ENCODE measurements at places on chromosomes 5 and 9.

GRCh38 chr5:168073991-168074800 lies 217.2 kb upstream of the WWC1 start:
- H3K4me1 ChIP-seq, result no peaks in the 10 kb centered on the region
- H3K36me3 ChIP-seq, result no peaks in the 10 kb centered on the region
- no peak for DNase-seq

- peaks cover 3% of the 10 kb centered on the region for H3K4me1 ChIP-seq
- DNase-seq, result no peak
- H3K4me3 ChIP-seq, result no peak overlapping the region
- no peaks in the 10 kb centered on the region for H3K27me3 ChIP-seq
These were observed 94.8 kb downstream of the AOPEP start for GRCh38 chr9:94821098-94821887.

GRCh38 chr9:21812946-21813568 lies 10.6 kb downstream of the MTAP start:
- H3K4me1 ChIP-seq, result no peaks in the 10 kb centered on the region
- DNase-seq, result peak; percentile 60
- no peak overlapping the region for H3K27ac ChIP-seq
- no peaks in the 10 kb centered on the region for H3K27me3 ChIP-seq

DNA sequence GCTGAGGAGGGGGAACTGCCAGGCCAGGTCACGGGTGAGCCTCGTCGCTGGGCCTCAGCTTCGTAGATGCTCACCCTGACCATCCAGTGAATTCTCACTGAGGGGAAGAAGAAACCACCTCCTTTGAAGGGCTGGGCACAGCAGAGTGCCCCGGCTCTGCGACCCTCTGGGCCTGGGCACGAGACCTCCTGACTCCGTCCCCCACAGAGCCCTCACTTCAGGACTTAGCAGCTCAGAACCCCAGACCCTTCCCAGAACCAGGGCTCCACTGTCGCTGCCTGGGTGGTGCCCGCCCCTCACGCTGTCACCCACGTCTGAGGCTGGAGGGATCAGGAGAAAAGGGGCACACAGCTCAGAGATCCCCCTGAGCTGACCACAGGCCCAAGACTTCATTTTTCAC lies 34.3 kb upstream of the TMEM250 start:
- no peaks in the 10 kb centered on the region for H3K36me3 ChIP-seq
- DNase-seq, result no peak
- no peaks in the 10 kb centered on the region for H3K27me3 ChIP-seq
- H3K4me3 ChIP-seq, result no peak overlapping the region
- peaks cover 11% of the 10 kb centered on the region for H3K4me1 ChIP-seq

- H3K36me3 ChIP-seq, result no peaks in the 10 kb centered on the region
- no peaks in the 10 kb centered on the region for H3K4me1 ChIP-seq
- no peaks in the 10 kb centered on the region for H3K27me3 ChIP-seq
- H3K27ac ChIP-seq, result no peak overlapping the region
- no peak for DNase-seq
These were observed 151.2 kb upstream of the KIF2A start for GRCh38 chr5:62154758-62155157.

DNA sequence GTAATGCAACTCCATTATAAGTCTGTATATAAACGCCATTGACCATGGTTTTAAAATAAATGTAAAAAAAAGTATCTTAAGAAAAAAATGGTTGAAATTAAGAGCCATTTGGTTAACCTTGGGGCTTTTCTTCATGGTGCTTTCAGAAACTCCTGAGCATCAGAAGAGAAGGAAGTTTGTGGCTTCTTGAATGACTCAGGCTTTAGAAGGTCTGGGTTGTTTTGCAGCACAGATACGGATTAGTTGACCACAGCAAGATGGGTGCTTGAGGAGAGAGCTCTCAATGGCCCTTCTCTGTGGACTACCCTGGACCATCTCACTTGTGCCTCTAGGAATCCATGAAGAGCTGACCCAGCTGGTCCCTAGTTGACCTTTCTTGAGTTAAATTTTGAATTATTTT lies 189.5 kb downstream of the TMEM38B start:
- DNase-seq, result no peak
- no peak overlapping the region for H3K27ac ChIP-seq
- no peaks in the 10 kb centered on the region for H3K4me1 ChIP-seq
- no peaks in the 10 kb centered on the region for H3K36me3 ChIP-seq
- no peak overlapping the region for H3K4me3 ChIP-seq

DNA sequence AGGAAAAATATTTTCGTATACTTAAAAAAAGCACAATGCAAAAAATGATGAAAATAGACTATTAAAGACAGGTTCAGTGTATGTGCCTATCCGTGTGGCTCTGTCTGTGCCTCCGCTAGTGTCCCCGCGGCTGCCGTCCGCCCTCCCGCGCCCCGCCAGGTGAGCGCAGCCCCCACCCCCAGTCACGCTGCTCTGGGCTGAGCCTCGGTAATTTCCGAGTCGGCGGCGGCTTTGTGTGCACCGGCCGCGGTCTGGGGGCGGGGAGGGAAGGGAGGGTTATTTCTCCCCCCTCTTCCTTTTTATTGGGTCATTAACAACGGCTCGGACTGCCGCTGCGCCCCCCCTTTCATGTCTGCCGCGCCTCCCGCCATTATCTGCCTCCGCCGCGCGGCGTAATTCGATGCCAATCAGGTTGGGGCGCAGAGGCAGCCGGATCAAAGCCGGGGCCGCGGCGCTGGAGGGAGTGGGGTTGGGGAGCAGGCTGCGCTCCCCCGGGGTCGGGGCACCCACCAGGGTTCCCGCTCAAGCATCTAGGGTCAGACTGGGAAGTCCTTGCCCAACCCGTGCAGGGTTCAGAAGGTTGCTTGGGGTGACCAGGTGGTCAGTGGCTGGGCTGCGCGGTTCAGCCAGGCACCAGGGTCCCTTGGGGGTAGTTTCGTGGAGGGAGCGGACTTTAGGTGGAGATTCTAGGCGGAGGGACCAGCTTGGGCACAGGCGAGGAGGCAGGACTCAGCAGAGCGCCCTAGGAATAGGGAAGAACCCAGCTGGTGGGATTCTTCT lies 39.5 kb upstream of the PSD2 start:
- H3K27ac ChIP-seq, result no peak overlapping the region
- no peak for DNase-seq
- H3K4me3 ChIP-seq, result peak overlapping the region; percentile 27
- peaks cover 25% of the 10 kb centered on the region for H3K27me3 ChIP-seq
- H3K4me1 ChIP-seq, result 0 out of 2 replicates have a peak, but pooled peaks cover 2% of the 10 kb centered on the region
- H3K36me3 ChIP-seq, result no peaks in the 10 kb centered on the region

DNA sequence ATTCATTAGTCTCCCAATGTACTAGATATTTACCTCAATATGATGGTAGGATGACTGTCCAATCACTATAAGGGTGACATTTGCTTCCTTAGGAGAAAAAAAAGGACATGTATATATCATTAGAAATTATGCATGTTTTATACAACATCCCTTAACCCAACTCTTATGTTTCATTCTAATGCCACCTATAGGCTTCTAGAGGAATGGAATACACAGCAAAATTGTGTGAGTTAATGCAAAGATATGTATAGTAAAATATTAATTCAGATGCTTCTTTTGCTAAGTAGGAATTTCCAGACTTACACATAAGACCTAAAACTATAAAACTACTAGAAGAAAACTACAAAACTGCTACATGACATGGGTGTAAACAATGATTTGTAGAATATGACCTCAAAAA lies 3.5 kb downstream of the PRXL2C start:
- no peak overlapping the region for H3K4me3 ChIP-seq
- DNase-seq, result no peak
- H3K4me1 ChIP-seq, result 0 out of 2 replicates have a peak, but pooled peaks cover 2% of the 10 kb centered on the region
- no peak overlapping the region for H3K27ac ChIP-seq
- no peaks in the 10 kb centered on the region for H3K27me3 ChIP-seq

- H3K4me1 ChIP-seq, result no peaks in the 10 kb centered on the region
- H3K36me3 ChIP-seq, result no peaks in the 10 kb centered on the region
- DNase-seq, result no peak
These were observed 31.9 kb upstream of the TARS1 start for GRCh38 chr5:33408816-33409215.

GRCh38 chr5:65076251-65076869 lies 307.6 kb downstream of the CWC27 start:
- H3K36me3 ChIP-seq, result no peaks in the 10 kb centered on the region
- 0 out of 2 replicates have a peak, but pooled peaks cover 1% of the 10 kb centered on the region for H3K4me1 ChIP-seq
- peak; percentile 39 for DNase-seq
- no peak overlapping the region for H3K4me3 ChIP-seq
- H3K27ac ChIP-seq, result no peak overlapping the region

- H3K4me3 ChIP-seq, result no peak overlapping the region
- H3K36me3 ChIP-seq, result no peaks in the 10 kb centered on the region
- H3K27me3 ChIP-seq, result no peaks in the 10 kb centered on the region
- no peaks in the 10 kb centered on the region for H3K4me1 ChIP-seq
- DNase-seq, result no peak
These were observed 94.4 kb downstream of the MTREX start for GRCh38 chr5:55402199-55402598.

DNA sequence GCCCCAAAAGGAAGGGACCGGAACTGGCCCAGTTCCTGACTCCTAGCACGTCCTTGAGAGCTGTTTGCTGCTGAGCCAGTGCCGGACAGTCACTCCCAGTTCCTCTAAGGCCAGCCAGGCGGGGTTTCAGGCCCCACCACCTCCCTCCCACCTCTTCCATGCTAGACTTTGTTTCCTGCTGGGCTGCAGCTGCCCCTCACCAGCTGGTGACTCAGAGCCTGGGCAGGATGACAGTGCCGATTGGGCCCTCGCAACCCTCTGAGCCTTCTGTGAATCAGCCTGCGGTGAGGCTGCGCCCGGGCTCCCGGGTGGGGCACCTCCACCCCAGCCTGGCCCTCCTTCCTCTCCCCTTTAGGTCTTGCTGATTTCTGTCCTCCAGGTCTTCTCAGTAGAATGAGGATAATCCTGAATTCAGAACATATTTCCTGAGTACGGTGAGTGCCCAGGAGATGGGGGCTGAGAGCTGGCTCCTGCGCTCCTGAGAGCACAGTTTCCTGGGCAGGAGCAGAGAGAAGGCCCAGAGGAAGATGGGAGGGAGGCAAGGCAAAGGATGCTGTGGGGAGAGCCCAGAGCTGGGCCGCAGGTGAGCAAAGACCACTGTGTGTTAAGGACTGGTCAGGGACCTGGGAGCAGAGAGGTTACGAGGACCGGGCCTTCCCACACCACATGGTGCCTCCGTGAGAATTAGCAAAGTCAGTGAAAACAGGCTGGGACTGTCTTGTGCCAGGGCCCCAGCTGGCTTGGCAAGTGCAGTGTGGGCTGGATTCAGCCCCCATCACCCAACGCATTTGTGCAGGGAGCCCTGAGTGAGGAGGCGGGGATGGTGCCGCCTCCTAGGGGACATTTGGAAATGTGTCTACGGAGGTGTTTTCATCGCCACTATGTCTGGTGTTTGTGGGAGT lies 32.9 kb upstream of the STXBP1 start:
- H3K4me3 ChIP-seq, result no peak overlapping the region
- no peak overlapping the region for H3K27ac ChIP-seq
- peaks cover 4% of the 10 kb centered on the region for H3K4me1 ChIP-seq
- H3K27me3 ChIP-seq, result no peaks in the 10 kb centered on the region
- H3K36me3 ChIP-seq, result no peaks in the 10 kb centered on the region

- DNase-seq, result no peak
- no peak overlapping the region for H3K4me3 ChIP-seq
- peaks cover 5% of the 10 kb centered on the region for H3K4me1 ChIP-seq
- H3K27ac ChIP-seq, result no peak overlapping the region
- no peaks in the 10 kb centered on the region for H3K36me3 ChIP-seq
These were observed 43.2 kb upstream of the IER5L start for GRCh38 chr9:129221233-129221632.

GRCh38 chr5:102341681-102342288 lies 45.7 kb upstream of the SLCO4C1 start:
- H3K27ac ChIP-seq, result no peak overlapping the region
- DNase-seq, result no peak
- H3K27me3 ChIP-seq, result no peaks in the 10 kb centered on the region
- no peaks in the 10 kb centered on the region for H3K36me3 ChIP-seq
- H3K4me1 ChIP-seq, result no peaks in the 10 kb centered on the region

- H3K4me3 ChIP-seq, result no peak overlapping the region
- no peaks in the 10 kb centered on the region for H3K36me3 ChIP-seq
- H3K27ac ChIP-seq, result no peak overlapping the region
- DNase-seq, result no peak
- no peaks in the 10 kb centered on the region for H3K4me1 ChIP-seq
- no peaks in the 10 kb centered on the region for H3K27me3 ChIP-seq
These were observed 4.2 kb downstream of the NMUR2 start for GRCh38 chr5:152400846-152401245.

DNA sequence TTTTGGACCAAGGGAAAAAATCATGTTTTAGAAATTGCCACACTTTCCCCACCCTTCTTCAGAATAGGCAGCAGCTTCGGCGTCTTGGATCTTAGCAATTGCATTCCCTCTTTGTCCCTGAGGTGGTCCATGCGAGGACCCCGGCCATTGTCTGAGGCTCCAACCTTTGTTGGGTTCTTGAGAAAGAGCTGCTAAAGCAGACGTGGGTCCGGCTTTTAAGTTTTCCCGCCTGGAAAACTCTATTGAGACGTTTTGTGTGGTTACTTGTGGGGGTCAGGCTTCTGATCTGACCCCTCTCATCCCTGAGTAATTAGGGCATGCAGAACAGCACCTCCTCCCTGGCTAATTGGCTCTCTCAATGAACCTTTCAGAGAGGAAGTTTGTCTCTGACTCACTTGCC lies 509.6 kb upstream of the TNC start:
- H3K36me3 ChIP-seq, result no peaks in the 10 kb centered on the region
- H3K27me3 ChIP-seq, result no peaks in the 10 kb centered on the region
- DNase-seq, result no peak
- H3K4me3 ChIP-seq, result no peak overlapping the region
- peaks cover 1% of the 10 kb centered on the region for H3K4me1 ChIP-seq

- no peak overlapping the region for H3K4me3 ChIP-seq
- H3K27ac ChIP-seq, result no peak overlapping the region
- H3K27me3 ChIP-seq, result no peaks in the 10 kb centered on the region
- no peaks in the 10 kb centered on the region for H3K36me3 ChIP-seq
These were observed 141.1 kb downstream of the ESM1 start for GRCh38 chr5:54844266-54844665.

- H3K36me3 ChIP-seq, result peaks cover 2% of the 10 kb centered on the region
- no peak for DNase-seq
- H3K27me3 ChIP-seq, result no peaks in the 10 kb centered on the region
- H3K4me1 ChIP-seq, result no peaks in the 10 kb centered on the region
- H3K27ac ChIP-seq, result no peak overlapping the region
These were observed 19.8 kb downstream of the NIPAL4 start for GRCh38 chr5:157479612-157480510.

- H3K27me3 ChIP-seq, result no peaks in the 10 kb centered on the region
- H3K36me3 ChIP-seq, result no peaks in the 10 kb centered on the region
- H3K27ac ChIP-seq, result no peak overlapping the region
- DNase-seq, result no peak
- H3K4me3 ChIP-seq, result no peak overlapping the region
- H3K4me1 ChIP-seq, result no peaks in the 10 kb centered on the region
These were observed 240.1 kb downstream of the GABRB2 start for GRCh38 chr5:161306351-161306995.

DNA sequence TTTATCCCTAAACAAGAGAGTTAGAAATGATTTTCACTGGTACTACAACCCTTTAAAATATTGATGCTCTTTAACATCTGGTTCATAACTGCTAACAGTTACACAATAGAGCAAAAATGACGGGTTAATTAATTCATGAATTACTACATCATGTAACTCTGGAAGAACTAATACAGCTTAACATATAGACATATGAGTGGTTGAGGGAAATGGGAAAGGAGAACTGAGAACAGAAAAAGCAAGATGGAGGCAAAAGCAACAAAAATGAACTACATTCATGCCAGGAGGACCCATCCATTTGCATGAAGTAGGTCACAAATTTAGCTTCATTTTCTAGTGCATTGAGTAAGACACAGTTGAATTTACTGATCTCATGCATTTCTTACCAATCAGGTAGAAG lies 61.8 kb downstream of the C9 start:
- H3K27me3 ChIP-seq, result no peaks in the 10 kb centered on the region
- H3K27ac ChIP-seq, result no peak overlapping the region
- DNase-seq, result no peak

Measured in iPS DF 6.9 (cell line).